NCI-H1092 treated with DMSO at 0.1 percent for 48 hours (cell line): ENCODE measurements at places on chromosomes 12 and 14.

DNA sequence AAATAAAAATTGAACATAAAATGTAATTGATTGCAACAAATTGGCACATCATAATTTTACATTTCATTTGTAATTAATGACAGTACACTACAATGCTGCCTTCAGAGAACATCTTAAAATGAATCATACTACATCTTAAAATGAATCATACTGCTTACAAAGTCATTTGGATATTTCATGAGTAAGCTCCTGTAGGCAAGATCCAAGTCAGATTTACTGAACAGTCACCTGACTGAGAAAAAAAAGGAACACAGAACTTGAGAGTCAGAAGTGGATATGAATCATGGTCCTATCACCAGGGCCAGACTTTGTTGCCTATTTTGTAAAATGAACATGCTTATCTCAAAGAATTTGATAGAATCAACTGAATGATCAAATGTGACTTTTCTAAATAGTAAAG lies 32.7 kb upstream of the FBLN5 start:
- no peak for DNase-seq

DNA sequence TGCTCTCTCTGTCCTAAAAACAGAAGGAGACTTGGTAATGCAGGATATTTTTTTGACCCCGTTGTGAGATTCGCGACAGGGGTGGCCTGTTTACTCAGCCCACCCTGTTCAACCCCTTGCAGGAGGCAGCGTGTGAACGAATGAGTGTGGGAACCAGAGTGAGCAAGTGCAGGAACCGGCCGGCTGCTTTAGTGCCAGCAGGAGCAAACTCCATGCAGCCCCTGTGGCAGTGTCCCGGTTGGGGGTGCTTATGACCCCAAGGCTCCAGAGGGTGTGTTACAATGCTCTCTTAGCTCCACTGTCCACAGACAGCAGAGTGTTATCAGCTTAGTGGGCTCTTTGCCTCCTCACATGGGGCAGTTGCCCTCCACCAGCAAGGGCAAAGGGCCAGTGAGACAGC lies 225.2 kb downstream of the ETNK1 start:
- no peak for DNase-seq

DNA sequence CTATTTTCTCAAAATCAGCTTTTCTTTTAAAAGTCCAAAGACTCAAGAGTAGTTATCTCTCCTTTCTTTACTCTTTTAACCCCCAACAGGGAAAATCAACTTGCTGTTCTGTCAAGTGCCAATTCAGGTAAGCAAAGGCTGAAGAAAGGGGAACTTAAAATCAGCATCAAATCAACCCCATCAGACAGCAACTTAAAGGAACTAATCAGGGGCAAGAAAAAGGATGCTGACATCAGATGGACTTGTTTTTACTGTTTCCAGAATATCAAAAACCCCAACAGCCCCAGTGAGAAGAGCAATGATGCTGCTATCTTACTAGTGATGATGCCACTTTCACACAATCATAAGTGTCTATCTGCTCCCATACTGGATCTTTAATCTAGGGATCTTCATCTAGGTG lies 3.4 kb downstream of the BAZ2A start:
- no peak for DNase-seq

- peak; percentile 51 for DNase-seq
Measured at GRCh38 chr14:34059925-34060650, 109.2 kb upstream of the EGLN3 start.

DNA sequence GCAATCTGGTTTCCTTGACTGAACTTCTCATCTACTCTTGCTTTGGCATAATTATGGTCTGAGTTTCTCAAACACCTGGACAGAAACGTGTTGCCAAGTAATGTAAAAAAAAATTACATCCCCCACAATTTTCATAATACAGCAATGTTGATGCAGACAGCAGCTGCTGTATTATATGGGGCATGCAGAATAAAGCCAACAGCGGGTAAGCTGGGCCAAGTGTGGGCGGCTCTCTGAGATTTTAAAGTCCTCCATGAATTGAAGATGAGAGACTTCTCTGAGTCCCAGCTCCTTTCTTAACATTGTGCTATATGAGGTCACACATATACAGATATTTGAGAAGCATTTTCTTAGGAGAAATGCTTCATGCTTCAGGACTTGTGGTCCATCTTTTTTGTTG lies 881.2 kb downstream of the GALC start:
- DNase-seq: no peak

GRCh38 chr12:3145546-3146310 lies 68.5 kb downstream of the TSPAN9 start:
- no peak for DNase-seq

DNA sequence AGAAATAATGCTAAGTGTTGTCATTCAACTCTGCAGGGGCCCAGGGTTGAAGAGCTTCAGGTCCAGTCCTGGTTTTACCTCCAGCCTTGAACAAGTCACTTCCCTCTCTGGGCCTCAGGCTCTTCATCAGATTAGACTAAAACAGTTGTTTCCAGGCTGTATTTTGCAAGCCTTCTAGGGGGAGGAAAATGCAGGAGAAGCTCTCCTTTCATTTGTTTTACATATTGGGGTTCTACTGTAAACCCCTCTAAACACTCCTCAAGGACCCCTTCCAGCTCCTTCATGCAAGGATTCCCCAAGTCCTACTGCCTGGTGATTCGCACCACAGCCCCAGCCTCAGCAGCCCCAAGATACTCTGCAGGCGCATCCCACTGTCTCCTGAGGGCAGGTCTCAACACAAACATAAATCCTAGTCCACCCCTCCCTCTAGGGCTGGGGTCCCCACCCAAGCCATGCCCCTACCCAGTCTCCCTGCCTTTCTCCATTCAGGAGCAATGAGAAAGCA lies 2.7 kb downstream of the SDR9C7 start:
- DNase-seq: no peak

DNA sequence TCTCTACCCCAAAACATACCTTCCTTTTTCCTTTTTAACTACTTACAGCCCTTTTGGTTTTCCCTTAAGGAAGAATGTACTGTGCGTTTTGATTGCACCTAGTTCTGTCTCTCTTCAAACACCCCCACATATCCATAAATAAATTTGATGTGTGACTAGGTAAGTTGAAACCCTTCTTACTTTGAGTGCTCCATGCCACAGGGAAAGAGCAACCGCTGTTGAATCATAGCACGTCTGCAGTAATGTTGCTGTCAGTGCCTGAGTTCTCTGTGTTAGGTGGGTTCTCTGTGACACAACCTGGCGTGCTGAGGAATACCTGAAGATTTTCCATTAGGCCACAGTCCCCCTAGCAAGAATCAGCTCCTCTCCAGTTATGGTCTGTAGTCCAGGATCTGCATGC lies 102.1 kb downstream of the FIGNL2 start:
- DNase-seq: no peak

DNA sequence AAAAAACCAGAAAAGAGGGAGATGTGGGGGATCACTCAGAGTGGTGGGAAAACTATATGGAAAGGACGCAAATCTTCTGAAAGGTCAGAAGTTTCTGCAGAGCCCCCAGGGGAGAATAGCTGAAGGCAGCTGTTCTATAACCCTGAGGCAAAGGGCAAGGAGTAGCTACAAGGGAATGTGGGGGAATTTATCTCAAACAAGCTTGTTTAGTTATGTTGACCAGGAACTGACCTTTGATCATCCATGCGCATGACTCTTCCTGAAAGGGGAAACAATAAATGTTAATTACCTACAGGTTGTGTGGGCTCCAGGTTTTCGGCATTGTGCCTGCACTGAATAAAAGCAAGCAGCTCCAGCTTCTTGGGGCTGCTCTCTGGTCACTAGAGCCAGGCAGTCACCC lies 968.5 kb downstream of the AACS start:
- no peak for DNase-seq

DNA sequence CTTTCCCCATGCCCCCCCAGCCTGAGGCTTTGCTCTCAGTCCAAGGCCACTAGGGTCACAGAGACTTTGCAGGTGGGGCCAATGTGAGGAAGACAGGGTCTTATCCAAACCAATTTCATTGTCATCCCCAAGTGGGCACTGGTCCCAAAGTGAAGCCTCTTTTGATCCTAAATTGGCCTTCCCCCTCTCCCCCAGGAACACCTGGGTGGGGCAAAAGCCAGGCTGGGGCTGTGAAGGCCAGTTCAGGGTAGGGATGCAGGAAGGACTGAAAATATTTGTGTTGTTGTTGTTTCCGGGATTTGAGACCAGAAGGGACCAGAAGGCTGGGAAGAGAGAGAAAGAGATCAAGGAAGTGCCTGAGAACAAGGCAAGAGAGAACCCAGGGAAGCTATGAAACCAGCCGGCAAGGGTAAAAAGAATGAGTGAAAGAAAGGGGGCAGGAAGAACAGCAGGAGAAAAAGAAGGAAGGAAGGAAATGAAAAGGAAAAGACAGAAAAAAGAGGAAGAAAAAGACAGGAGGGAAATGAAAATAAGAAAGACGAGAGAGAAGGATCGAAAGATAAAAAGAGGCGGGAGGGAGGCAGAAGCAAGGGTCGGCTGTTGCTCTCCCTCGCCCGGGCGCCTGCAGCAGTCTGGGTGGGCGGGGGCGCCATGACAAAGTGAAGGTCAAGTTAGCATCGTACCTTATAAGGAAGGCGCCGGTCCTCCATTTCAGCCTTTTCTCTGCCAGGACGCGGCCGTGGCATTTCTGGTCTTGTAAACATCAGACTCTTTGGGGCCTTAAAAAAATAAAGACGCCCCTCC lies 7.4 kb upstream of the HOXC11 start:
- no peak for DNase-seq

DNA sequence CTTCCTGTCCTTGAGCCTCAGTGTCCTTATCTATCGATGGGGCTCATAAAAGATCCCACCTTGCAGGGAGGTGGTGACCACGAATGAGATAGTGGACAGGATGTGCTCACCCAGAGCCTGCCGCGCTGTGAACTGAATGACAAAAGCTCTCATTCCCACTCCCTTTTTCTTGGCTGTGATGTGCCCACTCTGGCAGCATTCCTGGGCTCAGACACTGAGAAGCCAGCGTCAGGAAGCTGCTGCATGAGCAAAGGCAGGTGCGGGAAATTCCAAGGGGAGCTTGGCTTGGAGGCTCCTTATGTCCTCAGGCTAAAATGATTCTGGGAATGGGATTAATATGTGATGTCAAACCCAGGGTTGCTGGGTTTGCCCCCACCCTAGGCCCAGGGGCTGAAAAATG lies 61.6 kb downstream of the EFCAB11 start:
- no peak for DNase-seq

GRCh38 chr14:89922031-89922907 lies 32.3 kb downstream of the EFCAB11 start:
- no peak for DNase-seq

DNA sequence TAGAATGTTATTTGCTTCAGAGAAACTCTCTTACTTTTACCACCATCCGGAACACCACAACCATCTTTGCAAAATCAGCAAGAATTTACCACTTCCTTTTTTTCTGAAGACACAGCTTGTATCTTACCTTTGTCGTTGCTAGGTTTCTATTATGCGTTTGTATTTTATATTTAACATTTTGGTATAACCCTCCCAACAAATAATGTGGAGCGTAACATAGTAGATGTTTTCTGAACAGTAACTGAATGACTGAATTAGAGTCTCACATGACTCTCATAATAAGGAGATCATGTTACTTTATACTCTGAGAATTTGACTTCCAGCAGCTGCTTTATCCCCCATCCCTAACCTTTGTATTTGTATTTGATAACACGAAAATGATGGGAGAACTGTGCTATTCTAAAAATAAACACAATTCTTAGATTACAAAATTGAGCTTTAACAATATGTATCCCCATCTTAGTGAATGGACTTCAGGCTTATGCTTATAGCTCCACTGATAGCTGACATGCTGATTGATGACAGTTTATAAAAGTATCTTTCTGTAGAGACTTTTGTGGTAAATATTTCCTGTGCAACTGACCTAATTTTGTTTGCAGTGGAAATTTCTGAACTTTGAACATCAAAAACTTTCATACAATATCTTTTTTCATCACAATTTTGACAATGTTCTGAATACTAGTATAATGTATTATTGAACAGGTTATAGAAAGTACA lies 7.9 kb upstream of the KLRB1 start:
- DNase-seq: no peak

DNA sequence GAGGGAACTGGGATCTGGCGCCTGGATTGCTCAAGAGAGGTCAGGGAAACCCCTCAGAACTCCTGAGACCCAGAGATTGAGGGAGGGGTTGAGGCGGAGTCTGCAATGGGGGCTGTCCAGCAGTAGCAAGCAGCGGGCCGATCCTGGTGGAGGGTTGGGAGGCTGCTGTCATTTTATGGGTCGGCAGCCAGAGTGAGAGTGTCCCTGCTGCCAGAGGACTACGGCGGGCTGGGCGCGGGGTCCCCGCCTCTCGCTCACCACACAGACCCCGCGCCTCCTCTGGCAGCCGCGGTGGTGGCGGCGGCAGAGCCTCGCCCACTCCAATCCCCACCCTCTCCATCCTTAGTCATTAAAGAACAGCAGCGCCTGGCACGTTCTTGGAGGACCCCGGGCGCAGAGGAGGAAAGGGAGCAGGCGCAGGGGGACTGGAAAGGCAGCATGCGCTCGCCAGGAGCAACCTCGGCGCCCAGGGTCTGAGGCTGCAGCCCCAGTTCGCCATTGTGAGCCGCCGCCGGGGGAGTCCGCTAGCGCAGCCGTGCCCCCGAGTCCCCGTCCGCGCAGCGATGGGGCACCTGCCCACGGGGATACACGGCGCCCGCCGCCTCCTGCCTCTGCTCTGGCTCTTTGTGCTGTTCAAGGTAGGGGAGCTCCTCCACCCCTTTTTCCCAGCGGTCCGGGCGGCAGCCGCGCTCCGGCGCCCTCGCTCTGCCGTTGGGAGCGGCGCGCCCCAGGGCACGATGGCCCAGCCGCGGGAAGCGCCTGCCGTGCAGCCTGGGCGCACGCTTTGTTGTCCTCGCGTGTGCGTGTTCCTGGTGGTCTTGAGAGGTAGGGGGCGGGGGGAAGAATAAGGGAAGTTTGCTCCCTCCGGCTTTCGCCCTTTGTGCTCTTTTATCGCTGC lies at the start of gene PTPRO:
Gene PTPRO, plus strand, starts transcription at position 345 of the 898 bp plus-strand sequence.
- DNase-seq: peak; percentile 83

- DNase-seq: peak; percentile 23
Measured at GRCh38 chr12:90945070-90945649, 9.8 kb downstream of the CCER1 start.

DNA sequence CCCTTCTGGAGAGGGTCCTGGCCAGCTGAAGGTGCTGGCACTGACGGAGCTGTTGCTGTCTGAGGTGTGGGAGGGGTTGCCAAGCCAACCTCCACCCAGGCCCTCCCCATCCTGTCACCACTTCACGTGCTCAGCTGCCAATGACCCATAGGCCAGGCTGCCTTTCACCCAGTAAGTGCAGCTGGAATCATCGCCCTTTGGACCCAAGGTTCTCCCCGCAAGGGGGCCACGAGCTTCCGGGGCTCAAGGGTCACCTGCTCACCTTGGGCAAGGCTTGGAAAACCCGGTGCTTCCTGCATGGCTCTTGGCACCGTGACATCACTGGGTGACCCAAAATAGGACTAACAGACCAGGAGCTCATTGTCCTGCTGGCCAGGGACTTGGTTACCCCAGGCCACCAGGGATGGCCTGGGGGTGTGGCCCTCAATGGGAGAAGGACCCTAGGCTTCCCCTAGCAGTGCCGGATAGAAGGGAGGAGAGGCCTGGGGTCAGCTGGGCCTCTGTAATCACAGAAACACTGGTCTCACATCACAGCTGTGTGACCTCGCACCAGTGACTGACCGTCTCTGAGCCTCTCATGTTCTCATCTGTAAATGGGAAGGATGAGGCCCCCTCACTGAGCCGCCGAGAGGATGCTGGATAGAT lies 51.3 kb downstream of the CCDC85C start:
- no peak for DNase-seq
